ENCODE measurements at places on chromosomes 3 and 15. TPM values are rescaled to one million over a fixed set of nuclear protein-coding genes. Genes with fewer than 3 reads are reported as not detected.
A peak's percentile ranks its signal among the peaks of the same experiment; 100 is the strongest.

DNA sequence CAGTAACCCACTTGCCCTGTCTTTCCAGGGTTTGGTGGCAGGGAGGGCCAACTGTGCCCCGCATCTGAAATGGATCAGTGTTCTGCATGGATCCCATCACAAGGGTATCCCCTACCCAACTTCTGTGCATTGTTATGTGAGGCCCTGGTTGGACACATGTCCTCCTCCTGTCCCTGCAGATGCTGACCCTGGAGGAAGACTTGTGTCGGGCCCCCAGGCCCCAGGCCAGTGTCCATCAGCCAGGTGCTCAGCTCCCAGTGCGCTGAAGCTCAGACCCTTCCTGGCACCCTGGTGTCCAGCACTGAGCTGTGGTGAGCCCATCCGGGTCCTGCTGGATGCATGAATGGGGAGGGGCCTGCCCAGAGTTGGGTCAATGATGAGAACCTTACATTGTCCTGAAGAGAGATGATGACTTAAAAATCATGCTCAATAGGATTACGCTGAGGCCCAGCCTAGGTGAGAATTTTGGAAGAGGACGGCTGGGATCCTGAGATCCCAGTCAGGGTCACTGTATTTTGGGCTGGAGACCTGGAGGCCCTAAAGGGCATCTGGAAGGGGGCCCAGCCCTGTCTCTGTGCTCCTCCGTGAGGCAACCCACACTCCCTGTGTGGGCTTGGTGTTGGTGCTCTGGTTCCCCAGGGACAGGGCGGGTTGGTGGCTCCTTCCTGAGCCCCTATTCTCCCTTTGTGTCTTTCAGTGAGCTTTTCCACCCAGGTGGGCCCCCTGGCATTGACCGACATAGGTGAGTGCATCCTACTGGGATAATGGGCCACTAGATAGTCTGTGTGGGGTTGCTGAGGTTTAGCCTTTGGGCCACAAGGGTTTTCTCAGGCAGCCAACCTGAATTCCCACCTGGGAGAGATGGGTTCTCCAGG, 199.1 kb downstream of the UBE3A start:
- DNase-seq: no peak

GRCh38 chr15:100687582-100688141, 85.3 kb downstream of the ASB7 start:
- peak; percentile 37 for DNase-seq

- no peak for DNase-seq
These were observed 9.2 kb downstream of the TM4SF1 start for GRCh38 chr3:149368201-149368673.

DNA sequence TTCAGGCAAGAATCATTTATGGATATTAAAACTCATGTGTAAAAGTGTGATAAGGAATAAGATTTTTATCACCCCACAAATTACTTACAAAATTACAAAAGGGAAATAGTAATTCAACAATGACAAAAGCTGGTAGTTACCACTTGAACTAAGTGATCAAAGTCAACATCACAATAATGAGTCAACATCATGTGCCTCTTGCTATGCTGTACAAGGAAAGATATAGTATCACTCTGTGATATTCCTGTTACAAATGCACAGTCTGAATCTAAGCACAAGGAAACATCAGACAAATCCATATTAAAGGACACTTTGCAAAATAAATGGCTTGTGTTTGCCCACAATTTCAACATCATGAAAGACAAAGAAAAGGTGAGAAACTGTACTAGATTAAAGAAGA, 90.5 kb upstream of the PLCL2 start:
- DNase-seq: no peak

DNA sequence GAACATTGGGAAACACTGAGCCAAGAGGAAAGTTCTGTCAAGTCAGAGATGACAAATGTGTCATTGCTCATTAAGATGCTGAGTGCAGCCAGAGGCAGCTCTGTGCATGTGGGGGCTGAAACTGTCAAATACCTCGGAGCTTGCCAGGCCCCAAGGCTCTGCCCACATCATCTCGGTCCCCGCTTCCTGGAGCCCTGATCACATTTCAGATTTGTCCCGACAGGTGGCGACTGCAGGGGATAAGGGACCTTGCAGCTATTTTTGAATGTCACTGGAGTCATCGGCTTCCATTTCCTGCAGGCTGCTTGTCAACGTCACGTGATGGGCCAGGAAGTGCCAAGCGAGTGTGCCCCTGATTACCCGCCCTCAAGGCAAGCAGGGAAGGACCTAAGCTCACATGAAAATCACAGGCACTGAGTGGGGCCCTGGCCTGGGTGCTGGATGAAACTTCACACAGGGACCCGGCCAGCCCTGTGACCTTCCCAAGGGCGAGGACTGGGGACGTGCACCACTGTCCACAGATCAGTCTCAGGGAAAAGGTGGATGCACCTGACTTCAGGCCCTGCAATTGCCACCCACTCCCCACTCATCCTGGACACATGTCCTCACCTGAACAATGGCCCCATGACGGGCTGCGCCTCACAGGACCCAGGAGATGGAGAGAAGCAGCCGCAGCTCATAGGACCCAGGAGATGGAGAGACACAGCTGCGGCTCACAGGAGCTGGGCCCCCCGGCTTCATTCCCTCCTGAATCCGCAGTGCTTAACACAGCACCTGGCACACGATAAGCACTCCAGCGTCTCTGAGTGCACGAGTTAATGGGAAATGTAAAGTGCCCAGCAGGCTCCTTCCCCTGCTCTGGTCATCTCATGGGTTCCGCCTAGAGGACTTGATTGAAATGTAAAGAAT, 73.4 kb downstream of the NUP210 start:
- DNase-seq: peak; percentile 77

- DNase-seq: no peak
These were observed 46.9 kb upstream of the PTPN23 start for GRCh38 chr3:47333907-47334306.

GRCh38 chr3:172133838-172134237, 94.5 kb downstream of the FNDC3B start:
- no peak for DNase-seq

DNA sequence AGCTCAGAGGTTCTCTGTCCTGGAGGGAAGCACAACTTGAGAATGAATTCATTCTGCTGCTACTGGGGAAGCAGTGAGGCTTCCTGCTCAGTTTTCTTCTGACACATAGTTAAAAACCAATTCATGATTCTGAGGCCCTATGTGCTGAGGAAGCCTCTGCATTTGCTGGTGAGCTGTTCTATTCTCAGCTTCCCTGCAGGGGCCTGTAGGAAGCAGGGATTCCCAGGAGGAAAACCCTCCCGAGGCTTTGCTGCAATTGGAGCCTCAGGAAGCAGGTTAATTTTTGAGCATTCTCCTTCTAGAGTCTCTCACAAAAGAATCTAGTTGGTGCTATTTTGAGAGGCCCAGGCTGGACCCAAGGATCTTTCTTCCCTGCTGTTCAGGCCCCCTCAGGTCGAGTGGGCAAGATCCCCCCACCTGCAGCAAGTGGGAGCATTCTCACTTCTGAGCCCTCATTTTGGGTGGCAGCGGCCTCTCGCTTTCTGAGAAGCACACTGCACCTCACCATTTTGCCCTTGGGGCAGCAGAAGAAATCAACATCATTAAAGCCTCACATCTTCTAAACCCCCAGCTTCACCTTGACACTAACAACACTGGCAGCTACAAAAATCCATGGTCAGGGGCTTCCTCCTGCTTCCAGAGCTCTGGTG, 197.5 kb upstream of the TSC22D2 start:
- DNase-seq: no peak

GRCh38 chr3:142998439-142998838, 2.9 kb upstream of the U2SURP start:
- no peak for DNase-seq

GRCh38 chr3:124997303-124998246, 58.2 kb downstream of the HEG1 start:
- no peak for DNase-seq

- DNase-seq: no peak
These were observed 128.0 kb downstream of the ATG7 start for GRCh38 chr3:11400213-11400612.

GRCh38 chr15:92455271-92455670, 61.6 kb downstream of the ST8SIA2 start:
- DNase-seq: no peak

- DNase-seq: no peak
These were observed 20.7 kb downstream of the GRIP2 start for GRCh38 chr3:14519406-14519805.

DNA sequence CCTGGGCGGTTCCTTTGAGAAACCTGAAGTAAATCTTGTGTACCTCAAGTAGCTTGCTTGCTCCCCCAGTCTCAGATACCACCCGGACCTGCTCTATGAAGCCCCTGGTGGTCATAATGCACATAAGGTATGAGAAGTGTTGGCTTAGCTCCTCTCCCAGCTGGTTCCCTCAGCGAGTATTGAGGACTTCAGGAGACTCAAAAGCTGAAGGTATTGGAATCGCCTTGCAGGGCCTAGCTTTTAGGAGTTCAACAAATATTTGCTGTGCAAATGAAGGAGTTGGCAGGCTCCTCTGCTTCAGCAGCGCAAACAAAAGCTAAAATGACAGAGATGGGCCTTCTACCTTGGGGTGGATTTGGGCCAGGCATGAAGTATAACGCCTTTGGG, 1.7 kb downstream of the CMTM8 start:
- DNase-seq: peak; percentile 25

The CIAO2A gene
- 193 TPM for total RNA-seq

The TLNRD1 gene
- 2.7 TPM for total RNA-seq

The TRMT10C gene
- 37.7 TPM for total RNA-seq

The FBXL22 gene
- total RNA-seq: not detected

The ACTC1 gene
- not detected for total RNA-seq

The TJP1 gene
- 27.3 TPM for total RNA-seq

The BOC gene
- 3.7 TPM for total RNA-seq
